ENCODE measurements at places on chromosomes 6 and 20. TPM values are rescaled to one million over a fixed set of nuclear protein-coding genes. Genes with fewer than 3 reads are reported as not detected.

TAAR1 gene
- total RNA-seq: not detected

GPR6 gene
- not detected for total RNA-seq

EDN3 gene
- total RNA-seq: 0.16 TPM

- DNase-seq: no peak
Observed at GRCh38 chr20:9492067-9492466, 22.3 kb upstream of the LAMP5 start.

LZTS3 gene
- 10.1 TPM for total RNA-seq

ERVFRD-1 gene
- 0.18 TPM for total RNA-seq

GRCh38 chr6:132898376-132898775, 84.0 kb downstream of the RPS12 start:
- no peak for DNase-seq

- DNase-seq: no peak
Observed at GRCh38 chr6:15080895-15081294, 165.0 kb upstream of the JARID2 start.

SNAP25 gene
- total RNA-seq: 16.3 TPM

TNFRSF6B gene
- total RNA-seq: 19.8 TPM

- no peak for DNase-seq
Observed at GRCh38 chr6:151387175-151387970, 4.0 kb downstream of the ZBTB2 start.

DNA sequence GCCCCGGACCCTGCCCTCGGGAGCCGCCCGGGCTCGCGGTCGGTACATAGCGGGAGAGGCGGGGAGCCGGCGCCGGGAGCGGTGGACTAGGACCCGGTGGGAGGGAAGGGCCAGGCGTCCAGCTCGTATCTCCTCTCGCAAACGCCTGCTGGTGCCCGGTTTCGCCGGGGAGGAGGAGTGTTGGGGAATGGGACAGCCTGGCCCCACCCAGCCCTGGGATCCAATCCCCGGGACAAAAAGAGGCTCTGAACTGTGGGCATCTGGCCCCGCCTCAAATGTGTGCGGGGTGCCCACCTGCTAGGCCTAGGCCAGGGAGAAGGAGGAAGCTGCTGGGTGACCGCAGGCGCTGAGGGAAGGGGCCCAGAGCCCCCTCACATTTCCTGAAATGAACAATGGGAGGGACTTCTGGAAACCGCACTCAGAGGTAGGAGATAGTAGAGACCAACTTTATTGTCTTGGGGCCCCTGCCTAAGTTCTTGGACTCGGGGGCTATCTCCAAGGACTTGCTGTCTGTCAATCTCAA, at the start of gene KCNK17:
TSS of gene KCNK17 (minus strand) at position 147 of the 523 bp plus-strand sequence. CDS start at position 48, 99 bp downstream.
- DNase-seq: no peak

GRCh38 chr20:61833807-61834610, 231.7 kb downstream of the TAF4 start:
- no peak for DNase-seq

GRCh38 chr6:166450167-166450873, 67.6 kb upstream of the MPC1 start:
- DNase-seq: no peak

DNA sequence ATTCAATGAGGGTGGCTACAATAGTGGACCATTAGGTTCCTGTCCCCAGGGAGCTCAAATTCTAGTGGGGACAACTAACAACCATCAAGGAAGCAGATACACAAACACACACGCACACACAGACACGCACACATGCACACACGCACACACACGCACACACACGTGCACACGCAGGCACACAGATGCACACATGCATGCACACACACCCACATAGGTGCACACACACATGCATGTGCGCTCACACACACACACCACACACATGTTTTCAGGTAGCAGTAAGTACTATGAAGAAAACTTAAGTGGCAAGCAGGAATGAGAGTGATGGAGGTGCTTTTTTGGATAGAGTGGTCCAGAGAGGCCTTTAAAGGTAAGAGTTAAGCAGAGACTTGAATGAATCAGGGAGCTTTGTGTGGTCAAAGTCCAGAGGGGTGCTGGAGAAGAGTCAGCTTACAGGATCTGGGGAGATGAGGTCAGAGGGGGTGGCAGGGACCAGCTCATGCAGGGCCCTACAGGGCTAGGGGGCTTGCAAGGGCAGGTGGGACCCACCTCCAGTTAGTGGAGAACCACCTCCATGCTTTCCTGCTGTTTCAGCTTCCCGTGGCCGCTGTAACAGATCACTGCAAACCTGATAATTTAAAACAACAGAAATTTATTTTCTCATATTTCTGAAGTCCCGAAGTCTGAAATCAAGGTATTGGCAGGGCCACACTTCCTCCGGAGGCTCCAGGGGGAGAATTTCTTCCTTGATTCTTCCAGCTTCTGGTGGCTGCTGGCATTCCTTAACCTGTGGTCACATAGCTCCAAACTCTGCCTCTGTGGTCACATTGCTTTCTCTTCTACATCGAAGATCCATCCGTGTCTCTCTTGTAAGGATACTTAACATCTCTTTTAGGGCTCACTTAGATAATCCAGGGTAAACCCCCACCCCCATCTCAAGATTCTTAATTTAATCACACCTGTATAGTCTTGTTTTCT, 6.9 kb upstream of the NSFL1C start:
- no peak for DNase-seq

DNA sequence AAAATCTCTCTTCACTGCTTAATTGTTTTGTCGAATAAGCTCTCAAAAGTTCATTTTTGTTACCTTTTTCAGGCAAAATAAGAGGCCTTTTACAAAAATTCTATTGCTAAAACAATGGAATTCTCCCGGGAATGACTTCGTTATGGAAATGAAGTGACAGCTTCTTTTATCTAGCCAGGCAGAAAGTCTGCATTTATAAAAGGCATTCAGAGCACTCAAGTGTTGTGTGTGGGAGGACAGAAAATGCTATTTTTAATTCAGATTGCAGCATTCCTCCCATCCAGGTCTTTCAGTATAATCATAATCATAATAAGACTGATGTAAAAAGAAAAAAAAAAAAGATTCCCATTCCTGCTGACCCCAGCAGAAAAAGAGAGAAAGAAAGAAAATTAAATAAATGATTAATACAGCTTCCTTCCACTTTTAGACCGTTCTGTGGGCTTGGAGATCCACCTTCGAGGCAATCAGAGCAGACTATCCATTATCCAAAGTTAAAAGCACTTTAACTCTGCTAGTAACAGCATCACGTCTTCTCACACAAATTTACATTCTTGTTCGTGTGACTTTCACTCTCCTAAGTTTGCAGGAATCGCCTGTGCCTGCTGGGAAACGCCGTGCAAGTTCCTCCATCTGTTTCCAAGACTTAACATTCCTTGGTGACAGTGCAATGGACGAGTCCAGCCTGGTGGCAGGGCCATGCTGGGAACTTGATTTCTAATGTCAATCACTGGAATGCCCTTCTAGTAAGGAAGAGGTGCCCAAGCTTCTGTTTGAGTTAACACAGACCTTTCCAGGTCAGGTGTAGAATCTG, 258.8 kb downstream of the GMPR start:
- DNase-seq: no peak

TMEM14C gene
- total RNA-seq: 85.5 TPM

FOXA2 gene
- not detected for total RNA-seq

DNA sequence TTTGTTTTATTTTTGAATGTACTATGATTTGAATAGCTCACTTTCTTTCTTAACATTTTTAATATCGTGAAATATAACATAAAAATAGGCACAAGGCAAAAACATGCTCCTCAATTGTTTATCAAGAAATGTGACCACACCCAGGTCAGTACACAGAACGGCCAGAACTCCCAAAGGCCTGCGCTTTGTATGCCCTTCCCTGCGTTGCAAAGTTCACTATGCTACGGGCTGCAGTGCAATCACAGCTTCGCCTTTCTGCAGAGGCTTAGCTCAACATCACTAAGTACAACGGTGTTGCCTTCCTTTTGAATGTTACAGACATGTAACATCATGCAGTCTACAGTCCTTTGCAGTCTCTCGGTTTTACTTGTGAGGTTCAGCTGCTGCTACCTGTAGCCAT, 333.4 kb downstream of the THBS2 start:
- peak; percentile 32 for DNase-seq

- DNase-seq: no peak
Observed at GRCh38 chr20:33751775-33752174, 20.0 kb downstream of the ZNF341 start.

GRCh38 chr6:22072949-22073348, 223.9 kb downstream of the PRL start:
- no peak for DNase-seq

- DNase-seq: no peak
Observed at GRCh38 chr6:123733180-123733579, 70.5 kb upstream of the NKAIN2 start.

DNA sequence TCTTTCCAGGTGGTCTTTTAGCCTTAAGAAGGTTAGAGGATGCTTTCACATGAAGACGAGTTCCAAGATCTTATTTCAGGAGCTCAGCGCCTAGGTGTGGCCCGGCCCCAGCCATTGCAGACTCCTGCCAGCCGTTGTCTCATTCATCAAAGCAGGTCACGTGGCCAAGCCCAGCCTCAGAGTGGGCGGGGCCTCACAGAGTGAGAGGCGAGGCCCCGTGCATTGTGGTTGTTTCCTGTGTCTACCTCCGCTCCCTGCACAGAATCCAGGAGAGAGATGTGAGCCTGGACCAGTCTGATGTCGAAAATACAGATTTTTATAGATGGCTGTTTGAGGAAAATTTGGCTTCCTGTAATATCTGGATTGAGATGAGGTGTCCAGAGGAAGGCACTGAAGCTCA, 49.2 kb upstream of the CST5 start:
- no peak for DNase-seq

GRCh38 chr6:109261811-109262210, 120.5 kb downstream of the CD164 start:
- no peak for DNase-seq

DNA sequence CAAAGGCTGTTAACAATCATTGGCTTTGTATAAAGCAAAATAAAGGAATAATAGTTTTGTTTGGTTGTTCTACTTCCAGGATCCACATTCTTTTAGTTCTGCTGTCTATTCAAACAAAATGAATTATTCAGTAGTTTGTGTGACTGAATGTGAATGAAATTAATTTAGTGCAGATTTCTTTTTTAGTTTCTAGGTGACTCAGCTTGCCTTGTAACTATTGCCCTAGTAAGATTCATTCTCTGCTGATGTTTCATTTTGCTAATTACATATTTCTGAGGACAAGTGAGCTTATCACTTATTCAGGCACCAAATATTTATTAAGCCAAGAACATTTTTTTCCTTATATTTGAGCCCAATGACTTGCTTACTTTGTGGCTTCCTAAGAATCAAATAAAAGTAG, 46.5 kb upstream of the RIPOR2 start:
- DNase-seq: no peak

CALHM5 gene
- 1.7 TPM for total RNA-seq

GRCh38 chr6:22008248-22008836, 288.5 kb downstream of the PRL start:
- DNase-seq: no peak

C4B gene
- total RNA-seq: 152 TPM
